ENCODE measurements at places on chromosomes 3 and 15.
A peak's percentile ranks its signal among the peaks of the same experiment; 100 is the strongest.

- DNase-seq: no peak
Observed at GRCh38 chr3:176174060-176174459, 1023.2 kb downstream of the TBL1XR1 start.

DNA sequence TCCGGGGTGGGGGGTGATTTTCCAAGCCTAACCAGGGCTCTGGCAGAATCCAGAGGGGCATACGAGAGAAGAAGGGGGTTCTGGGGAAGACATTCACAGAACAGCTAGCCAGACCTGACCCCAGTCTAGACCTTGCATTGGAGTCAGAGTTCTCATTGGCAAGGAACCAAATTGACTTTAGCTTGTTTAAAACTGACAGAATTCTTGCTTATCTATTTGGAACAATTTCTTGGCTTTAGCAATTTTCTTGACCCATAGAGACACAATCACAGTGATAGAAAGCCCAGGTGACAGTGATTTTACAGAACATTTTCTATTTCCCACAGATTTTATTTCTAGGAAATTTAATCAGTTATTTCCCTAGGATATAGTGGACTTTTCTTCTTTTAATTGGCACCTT is 23.6 kb upstream of the ATP11B start:
- no peak for DNase-seq

DNA sequence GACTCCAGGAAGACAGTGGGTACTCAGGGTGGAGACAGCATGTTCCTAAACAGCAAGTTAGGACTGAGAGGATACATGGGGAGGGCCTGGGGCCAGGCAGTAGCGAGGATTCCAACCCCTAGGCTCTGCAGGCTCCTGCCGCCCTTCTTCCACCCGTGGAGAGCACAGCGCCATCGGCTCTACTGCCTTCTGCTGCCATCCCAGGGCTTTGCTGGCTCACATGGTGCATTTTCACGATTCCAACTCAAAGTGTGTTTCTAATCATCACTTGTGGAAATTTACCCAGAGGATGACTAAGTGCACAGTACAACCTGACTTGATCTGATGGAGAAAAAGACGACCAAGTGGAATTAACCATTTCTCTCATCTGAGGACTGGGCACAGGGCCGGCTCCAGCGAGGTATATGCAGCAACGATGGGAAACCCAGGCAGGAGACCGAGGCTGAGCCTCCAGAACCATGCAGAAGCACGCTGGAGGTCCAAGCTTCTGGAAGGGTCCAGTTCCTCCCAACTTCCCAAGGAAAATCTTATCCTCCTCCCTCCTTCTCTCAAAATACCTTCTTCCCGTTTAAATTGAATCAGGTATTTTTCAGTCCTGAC is 104.6 kb downstream of the LRIG1 start:
- no peak for DNase-seq

DNA sequence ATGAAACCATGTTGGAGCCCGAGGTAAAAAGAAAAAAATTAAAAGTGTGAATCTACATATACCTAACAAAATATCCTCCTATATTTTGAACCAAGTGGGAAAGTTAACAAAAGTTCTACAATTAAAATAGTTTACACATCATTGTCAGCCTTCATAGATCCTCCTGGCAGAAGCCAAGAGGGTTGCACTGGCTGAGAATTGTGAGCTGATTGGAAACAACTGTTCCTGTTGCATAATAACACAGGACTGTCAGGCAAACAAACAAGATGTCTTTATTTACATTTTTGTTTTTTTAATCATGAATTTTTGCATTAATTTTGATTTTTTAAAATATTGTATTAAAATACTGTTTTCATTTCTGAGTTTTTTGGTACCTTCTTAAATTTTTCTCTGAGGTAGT is 215.2 kb upstream of the MME start:
- DNase-seq: no peak

DNA sequence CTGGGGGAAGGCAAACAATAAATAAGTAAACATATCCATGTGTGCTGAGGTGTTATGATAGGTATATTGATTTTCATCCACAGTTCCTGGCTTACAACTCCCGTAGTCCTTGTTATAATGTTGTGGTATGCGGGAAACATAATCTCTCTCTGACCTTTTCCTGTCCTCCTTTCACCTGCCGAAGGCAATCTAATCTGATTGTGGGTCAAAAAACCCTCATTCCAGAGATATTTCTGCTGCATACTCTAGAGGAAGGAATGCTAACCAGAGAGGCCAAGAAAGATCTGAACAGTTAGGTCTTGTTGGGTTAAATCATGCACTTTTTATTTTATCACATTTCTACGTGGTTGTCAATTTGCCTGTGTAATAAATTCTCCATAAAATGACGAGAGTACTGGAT is 383.6 kb upstream of the SEMA6D start:
- DNase-seq: no peak

- DNase-seq: no peak
Observed at GRCh38 chr3:56347219-56347871, 120.9 kb downstream of the ERC2 start.

GRCh38 chr15:61834076-61834697 is 226.1 kb downstream of the VPS13C start:
- DNase-seq: peak; percentile 55
